CD4-positive, alpha-beta T cell treated with Interleukin-4 for 4 hours (primary cell): ENCODE measurements at places on chromosomes 6 and 20.

DNA sequence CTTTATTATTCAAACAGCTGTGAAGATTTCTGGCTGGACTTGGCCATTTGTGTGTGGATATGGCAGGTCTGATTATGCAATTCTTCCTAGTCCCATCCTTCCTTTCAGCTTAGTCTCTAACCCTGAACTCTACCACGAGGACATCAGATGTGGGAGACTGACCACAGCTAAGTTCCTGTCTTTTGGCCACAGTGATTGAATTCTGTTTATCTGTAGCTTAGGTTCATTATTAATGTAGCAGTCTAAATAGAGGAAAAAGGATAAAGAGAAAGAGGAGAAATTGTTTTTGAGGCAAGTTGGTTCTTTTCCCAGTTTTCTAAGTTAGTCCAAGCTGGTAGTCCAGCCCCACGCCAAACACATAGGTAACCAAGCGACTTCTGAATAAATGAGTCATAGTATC, 598.9 kb downstream of the RFPL4B start:
- DNase-seq = no peak

- peak; percentile 60 for DNase-seq
Measured at GRCh38 chr6:26554697-26555504, 16.7 kb downstream of the HMGN4 start.

GRCh38 chr20:61673152-61673847, 392.4 kb downstream of the TAF4 start:
- DNase-seq = no peak

- DNase-seq = peak; percentile 71
Measured at GRCh38 chr6:130872250-130873095, 45.3 kb downstream of the SMLR1 start.

DNA sequence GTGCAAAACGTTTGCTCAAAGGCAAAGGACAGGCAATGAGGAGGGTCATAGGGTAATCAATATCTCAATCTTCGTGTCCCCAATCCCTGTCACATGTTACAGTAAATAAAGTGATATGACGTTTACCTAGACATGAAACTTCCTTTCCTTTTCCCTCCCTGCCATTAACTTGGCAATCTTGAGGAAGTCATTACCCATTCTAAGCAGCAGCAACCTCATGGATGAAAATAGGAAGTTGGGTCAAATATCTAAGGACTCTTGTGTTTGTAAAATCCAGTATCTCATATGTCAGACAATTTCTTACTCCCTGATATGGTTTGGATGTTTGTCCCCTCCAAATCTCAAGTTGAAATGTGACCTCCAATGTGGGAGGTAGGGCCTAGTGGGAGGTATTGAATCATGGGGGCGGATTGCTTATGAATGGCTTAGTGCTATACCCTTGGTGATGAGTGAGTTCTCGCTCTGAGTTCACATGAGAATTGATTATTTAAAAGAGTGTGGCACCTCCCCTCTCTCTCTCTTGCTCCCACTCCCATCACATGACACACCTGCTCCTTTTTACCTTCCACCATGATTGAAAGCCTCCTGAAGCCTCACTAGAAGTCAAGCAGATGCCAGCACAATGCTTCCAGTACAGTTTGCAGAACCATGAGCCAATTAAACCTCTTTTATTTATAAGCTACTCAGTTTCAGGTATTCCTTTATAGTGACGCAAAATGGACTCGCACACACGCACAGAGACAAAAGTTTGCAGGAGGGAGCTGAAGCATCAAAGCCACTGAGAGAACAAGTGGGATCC, 545.9 kb upstream of the JARID2 start:
- DNase-seq = no peak

- no peak for DNase-seq
Measured at GRCh38 chr20:51551186-51551585, 8.7 kb upstream of the NFATC2 start.

DNA sequence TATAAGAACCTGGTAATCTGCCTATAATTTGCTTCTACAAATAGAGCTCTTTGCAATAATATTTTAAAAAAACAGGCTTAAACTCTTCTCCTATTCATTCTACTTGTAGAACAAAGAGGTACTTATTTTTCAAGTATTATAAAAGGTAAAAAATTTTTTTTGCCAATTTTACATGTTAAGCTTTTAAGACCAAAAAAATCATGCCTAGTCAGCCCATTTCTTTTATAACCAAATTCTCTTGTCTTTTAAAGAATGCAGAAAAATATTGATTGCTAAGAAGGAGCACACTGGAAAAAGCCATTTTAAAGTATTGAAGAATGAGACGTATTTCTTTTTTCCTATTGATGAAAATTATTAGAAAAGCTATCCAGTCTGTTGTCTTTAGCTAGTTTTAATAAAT, 54.1 kb upstream of the BCLAF1 start:
- DNase-seq = no peak

GRCh38 chr20:32589769-32590168, 4.6 kb upstream of the NOL4L start:
- DNase-seq = no peak

- DNase-seq = no peak
Measured at GRCh38 chr6:104540743-104541142, 319.0 kb downstream of the HACE1 start.

DNA sequence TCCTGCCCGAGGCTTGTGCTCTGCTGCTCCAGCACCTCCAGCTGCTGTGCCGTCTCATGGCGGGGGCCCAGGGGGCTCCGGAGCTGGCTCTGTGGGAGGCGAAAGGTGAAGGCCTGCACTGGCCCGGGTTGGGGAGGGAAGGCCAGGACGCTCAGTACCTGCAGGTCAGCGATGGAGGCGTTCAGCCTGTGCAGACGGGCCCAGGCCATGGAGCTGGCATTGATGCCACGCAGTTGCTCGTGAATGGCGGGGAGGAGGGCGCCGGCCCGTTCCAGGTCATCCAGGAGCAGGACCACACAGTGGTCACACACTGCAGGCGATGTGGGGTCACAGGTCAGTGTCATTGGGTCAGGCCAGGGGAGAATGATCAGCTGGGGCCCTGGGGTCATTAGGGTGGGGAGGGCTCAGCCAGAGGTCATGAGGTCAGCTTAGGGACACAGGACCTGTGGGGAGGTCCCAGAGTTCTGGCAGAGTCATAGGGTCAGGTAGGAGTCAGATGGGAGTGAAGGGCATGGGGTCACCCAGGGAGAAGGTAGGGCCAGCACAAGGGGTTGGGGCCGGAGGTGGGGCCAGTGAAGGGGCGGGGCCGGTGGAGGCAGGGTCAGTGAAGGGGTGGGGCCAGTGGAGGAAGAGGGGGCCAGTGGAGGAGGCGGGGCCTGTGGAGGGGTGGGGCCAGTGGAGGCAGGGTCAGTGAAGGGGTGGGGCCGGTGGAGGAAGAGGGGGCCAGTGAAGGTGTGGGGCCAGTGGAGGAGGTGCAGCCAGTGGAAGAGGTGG, 18.0 kb downstream of the ADRM1 start:
- no peak for DNase-seq

DNA sequence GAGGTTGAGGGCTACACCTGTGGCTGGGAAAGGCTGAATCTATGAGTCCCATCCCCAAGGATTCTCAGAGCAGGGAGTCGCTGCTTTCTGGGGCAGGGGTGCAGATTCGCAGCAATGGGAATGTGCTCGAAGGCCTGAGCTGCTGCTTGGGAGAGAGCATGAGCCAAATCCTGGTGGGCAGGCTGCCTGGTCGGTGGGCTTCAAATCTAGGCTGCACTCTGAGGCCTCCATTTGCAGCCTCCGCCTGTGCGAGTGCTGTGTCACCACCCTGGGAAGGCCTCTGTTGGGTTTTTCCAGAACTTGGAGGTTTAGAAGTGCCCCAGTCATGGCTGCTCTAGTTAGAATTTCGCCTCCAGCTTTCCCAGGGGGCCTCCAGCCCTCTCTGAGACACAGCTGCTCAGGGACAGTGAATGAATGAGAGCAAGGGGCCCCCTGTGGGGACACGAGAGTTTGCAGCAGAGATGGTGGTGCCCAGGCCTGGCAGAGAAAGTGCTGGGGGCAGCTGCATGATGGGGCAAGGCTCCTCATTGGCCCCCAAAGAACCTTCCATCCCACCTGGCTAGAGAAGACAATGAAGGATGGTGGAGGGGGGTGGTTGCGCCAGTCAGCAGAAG, 31.1 kb upstream of the RNF24 start:
- DNase-seq = no peak

DNA sequence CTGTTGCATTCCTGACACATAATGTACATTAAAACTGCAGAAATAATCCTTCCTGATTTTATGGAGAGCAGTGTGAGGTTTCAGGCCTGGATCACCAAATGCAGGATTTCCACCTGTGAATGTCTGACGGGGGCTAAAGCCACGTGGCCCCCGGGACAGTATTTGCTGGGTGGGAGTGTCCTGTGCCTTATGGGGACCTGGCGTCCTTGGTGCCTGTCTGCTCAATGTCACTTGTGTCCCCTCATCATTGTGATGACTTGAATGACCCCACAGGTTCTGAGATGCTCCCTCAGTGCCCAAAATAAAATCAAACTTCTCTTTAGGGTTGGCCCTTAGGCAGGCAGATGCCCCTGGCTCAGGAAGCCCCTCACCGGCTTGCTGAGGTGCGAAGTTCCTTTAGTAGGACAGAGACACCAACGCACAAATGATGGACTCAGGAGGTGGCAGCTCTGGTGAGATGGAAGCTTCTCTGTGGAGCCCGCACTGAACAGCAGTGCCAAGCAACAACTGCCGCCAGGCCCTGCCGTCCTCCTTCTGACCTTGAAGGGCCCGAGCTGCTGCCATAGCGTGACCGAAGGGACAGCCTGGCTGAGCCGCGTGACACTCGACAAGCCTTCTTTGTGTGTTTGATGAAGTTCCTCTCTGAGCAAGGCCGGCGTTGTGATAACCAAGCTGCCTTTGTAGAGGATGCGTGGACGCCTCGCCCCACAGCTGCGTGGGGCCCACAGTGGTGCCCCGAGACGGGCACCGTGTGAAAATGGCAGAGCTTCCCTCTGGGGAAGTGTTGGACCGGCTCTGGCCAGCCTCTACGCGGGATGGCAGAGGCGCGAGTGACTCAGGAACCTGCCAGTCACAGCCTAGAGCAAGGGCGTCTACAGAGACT, 30.9 kb downstream of the FRMD1 start:
- no peak for DNase-seq

GRCh38 chr6:1393641-1394283, 4.4 kb downstream of the FOXF2 start:
- no peak for DNase-seq

- no peak for DNase-seq
Measured at GRCh38 chr20:8912731-8913130, 156.2 kb upstream of the PLCB4 start.

GRCh38 chr6:137166247-137167098, 7.0 kb downstream of the IL22RA2 start:
- DNase-seq = no peak

DNA sequence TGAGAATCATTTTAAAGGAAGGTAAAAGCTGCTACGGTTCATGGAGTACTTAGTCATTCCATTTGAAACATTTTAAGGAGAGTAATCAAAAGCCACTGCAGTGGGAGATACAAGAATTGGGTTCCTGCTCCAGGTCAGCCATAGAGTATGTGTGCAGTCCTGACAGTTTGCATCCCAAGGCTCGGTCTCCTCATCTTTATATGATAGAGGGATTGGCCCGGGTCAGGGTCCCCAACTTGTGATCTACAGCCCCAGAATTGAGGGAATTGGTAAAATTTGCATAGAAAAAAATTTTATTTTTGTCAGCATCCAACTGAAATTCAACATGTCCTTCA, 147.4 kb upstream of the PRND start:
- no peak for DNase-seq

DNA sequence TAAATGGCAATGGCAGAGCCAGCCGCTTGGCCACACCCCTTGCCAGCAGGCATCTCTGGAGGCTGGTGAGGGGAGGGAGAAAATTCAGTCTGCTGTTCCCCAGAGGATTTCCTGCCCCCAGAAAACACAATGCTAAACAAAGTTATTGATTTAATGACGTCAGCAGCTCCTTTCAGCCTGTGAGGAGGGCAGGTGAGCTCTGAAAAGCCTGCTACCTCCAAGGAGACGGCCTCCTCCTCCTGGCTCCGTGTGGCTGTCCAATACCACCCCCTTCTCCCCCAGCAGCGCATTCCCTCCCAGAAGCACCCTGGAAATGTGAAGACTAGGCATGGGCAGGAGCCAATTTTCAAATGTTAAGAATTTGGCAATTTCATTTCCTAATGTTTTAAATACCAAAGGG, 393.1 kb downstream of the ZFAND3 start:
- no peak for DNase-seq

DNA sequence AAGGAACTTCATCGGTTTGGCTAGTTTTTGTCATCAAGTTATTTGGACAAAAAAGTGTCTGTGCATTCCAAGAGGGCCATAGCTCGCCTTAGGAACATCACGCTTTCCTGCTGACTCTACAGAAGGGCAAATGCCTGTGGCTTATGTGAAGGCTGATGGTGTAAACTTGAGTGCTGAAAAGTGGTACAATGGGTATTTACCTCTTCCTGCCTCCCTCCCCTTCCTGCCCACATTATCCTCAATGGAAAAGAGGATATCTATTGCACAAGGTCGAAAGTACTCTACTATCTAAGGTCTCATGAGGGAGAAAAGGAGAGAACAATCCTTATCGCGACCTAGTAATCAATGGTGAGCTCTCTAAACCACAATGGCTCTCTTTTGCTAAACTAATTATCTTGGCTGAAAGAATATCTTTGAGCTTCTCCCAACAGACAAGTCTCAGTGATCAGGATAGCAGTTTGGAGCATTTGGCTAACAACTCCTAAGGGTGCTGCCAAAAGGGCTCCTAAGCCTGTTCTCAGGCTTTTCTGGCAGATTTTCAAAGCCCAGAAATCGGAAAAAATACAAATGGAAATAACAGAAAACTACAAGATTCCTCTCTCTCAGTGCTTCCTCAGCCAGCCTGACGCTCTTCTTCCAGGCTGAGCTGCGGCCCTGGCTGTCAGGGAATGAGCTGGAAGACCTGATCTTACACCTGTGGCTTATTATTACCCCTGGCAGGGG, 42.6 kb upstream of the ENPP1 start:
- DNase-seq = no peak

DNA sequence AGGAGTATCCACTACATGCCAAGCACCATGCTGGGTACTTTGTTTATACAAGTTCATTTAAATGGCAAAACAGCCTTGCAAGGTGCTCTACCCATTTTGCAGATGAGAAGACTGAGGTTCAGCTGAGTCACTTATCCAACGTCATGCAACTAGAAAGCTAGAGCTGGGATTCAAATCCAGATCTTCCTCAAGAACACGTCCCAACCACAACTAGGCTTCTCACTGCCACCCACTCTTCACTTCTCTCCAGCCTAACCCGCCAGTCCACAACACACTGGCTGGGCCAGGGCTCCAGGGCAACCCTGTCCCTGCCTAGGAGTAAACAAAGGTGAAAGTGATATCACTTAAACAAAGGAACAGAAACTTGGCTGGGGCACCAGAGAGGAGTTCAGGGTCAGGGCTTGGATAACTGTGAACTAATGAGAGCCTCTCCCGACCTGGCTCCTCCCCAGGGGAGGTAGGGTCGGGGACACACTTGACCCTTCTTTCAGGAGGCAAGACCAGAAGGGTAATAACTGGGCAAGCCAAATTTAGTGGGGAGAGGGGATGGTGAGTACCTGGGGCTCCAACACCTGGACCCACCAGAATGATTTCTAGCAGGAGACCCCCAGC, 7.9 kb downstream of the SDC4 start:
- DNase-seq = no peak
